ENCODE measurements at places on chromosomes 11 and 22.
A peak's percentile ranks its signal among the peaks of the same experiment; 100 is the strongest.

- no peak for DNase-seq
Measured at GRCh38 chr11:32905028-32905667, 12.5 kb downstream of the QSER1 start.

GRCh38 chr11:18312012-18312411 is 9.9 kb downstream of the HPS5 start:
- DNase-seq = no peak

DNA sequence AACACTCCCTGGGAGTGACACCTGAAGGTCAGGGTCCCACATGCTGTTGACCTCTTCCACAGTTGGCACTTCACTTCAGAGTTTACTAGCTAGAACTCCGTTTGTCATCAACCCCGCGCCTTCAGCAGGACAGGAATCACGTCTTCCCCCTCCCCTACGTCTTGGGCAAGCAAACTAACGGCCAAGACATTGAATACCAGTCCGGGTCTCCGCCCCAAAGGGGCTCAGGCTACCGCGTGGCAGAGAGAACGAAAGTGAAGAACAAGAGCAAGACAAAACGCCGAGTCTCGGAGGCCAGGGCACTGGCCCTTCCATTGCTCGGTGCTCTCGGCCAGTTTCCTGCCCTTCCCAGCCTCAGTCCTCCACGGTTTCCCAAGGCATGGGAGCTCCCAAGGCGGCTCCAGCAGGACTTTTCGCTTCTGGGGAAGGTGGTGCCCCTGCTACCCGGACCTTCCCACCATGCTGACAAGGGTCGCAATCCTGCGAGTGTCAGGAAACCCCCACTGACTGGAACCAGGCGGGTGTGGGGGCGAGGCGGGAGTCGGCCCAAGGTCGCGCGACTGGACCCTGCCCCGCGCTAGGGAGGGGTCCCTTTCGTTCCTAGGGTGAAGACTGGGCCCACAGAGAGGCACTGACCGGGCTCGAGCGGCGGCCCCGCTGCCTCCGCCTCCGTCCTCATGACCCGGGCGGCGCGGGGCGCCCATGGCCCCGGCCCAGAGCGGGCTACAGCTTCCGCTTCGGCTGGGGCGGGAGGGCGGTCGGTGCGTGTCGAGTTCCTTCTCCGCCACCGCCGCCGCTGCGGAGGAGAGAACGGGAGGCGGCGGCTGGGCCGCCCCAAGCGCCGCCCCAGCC is at the start of gene GUCD1:
TSS of gene GUCD1 (minus strand) at position 826 of the 852 bp plus-strand sequence. CDS start at position 679, 147 bp downstream.
- peak; percentile 8 for DNase-seq

DNA sequence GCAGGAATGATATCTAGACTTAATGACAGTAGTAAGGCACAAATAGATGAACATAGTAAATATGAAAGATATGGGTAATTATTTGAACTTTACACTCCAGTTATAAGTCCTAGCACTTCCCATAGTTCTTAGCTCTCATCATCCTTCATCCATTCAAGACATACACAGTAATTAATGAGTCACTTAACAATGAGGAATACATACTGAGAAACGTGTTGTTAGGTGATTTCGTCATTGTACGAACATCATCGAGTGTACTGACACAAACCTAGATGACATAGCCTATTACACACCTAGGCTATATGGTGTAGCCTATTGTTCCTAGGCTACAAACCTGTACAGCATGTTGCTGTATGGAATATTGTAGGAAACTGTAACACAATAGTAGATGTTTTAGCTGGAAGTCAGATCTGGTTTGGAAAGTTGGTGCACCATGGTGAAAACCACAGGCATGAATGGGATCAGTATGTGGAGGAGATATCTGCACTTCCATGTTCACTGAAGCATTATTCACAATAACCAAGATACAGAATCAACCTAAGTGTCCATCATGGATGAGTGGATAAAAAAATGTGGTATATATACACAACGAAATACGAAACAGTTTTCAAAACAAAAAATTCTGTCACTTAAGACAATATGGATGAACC is 229.9 kb upstream of the PITPNB start:
- no peak for DNase-seq

GRCh38 chr22:32746732-32747131 is 54.8 kb upstream of the TIMP3 start:
- no peak for DNase-seq

GRCh38 chr11:16834384-16834783 is 95.9 kb downstream of the C11orf58 start:
- DNase-seq = no peak

DNA sequence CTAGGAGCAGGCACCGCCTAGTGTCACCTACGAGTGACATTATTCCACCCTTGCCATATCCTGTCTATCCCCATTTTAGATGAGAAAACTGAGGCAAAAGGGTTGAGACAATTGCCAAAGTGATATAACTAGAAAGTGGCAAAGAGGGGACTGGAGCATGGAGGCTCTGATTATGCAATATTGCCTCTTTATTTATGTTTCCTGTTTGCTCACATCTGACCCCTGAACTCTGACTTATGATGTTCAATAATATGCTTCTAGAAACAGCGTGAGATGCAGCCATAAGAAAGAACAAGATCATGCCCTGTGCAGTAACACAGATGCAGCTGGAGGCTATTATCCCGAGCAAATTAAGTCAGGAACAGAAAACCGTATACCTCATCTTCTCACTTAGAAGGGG is 7.7 kb downstream of the ELF5 start:
- DNase-seq = no peak

DNA sequence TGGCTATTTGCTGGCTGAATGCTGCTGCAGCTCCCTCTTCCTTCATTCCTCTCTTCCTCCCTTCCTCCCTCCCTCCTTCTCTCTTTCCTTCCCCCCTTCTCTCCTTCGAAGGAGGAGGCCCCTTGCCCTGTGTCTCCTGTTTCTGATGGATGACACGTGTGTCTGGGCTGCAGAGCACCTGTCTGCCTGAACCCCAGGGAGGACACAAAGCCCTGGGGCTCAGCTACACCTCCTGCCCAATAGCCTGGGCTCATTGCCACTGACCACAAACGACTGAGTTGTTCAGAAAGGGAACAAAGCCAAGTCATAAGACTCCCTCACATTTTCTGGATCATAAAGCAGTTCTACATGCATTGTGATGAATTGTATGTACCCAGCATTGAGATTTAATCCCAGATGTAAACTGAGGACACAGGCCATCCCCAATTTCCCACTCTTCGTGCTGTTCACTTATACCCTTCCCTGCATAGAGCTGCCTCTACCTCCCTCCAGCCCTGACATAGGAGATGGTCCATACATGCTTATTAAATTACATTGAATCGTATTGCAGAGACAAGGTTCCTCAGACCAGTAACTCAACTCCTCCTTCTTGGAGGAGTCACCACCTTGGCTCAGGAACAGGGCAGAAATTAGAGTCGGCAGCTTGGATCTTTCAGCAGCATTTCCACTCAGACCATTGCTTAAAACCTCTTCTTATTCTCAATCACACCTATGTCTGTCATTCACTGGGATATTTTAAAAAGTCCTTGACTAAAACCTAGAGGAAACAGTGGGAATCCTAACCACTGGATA is 1.2 kb downstream of the CSRP3 start:
- DNase-seq = no peak

DNA sequence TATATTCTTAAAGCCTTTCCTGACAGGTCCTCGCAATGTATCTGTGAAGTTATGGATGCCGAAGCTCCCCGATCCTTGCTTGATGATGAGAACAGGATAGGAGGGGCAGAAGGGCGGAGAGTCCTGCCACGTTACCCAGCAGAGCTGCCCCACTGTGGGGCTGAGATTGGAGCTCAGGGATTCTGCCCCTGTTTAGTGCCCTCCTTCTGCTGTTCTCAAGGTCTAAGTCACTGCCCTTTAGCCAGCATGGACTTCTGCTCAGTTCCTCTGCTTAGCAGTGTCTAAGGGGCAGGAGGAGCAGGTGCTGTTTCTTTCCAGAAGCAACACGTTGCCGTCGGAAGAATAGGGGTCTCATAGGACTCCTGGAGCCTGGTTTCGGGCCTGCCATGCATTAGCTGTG is 164.2 kb upstream of the B3GAT1 start:
- no peak for DNase-seq

DNA sequence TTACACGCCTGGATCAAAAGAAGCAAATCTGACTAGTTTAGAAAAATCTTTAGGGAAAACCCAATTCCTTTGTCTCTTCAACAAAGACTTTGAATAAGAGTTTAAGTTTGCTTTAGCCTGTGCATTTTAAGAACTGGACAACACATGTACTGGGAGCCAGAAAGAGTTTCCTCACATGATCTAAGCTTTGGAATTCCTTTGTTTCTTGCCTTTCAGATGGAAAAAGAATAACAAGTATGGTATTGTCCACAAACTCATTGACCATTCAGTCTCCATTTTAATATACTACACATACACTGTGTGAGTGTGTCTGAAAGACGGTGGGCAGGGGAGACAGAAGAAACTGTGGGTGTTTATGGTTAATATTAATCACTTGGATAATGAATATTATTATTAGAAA is 205.6 kb downstream of the MAML2 start:
- DNase-seq = no peak

DNA sequence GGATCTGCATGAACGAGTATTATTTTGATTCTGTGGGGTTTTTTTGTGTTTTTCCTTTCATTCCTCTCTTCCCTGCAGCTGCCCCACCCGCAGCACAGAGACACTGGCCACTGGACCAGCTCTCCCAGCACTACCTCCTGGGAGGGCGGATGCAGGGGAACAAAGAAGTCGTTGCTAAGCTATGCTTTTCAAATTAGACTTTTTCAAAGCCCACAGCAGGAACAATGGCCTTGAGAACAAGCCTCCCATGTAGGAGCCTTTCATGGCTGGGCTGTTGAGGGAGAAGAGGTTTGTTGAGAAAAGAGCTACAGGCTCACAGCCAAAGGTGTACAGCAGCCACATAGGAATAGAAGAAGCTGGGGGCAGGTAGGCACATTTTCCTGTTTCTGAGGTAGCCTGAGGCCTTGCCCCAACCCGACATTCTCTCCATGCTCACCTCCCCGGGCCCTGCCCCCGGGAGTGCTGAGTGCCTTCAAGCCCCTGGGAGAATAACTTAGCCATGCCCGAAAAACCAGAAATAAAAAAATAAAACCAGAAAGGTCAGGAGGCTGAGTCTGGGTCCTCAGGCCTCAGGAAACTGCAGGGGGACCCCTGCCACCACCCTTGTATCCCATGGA is 20.5 kb upstream of the SYT12 start:
- DNase-seq = no peak

DNA sequence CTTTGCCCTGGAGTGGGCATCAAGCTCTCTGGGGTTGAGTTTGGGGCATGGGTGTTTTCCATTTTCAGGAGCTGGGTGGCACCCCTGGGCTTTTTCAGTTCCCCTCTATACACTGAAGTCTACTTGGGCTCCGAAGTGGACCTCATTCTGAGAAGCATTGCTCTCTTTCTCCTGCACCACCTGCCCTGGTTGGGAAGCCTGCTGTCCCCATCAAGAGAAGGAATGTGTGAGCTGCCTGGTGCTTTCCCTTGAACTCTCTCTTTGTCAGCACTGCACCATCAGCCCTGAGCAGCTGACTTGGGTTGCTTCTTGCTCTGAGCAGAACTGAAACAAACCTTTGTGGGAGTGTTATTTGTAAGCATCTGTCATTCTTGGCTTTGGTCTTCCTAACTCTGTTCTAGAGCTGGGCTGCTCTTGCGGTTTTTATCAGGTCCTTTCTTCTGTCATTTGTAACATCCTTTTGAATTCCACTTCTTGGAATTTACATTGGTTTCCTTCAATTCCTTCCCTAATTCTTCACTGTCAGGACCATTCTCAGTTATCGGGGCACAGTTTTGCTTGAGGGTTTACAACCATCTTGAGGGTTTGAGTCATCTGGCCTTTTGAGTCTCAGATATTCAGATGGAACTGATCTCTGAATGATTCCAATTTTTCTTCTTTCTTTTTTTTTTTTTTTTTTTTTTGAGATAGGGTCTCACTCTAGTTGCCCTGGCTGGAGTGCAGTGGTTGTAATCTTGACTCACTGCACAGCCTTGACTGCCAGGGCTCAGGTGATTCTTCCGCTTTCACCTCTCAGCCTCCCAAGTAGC is 20.5 kb downstream of the UBE2L3 start:
- DNase-seq = peak; percentile 37

GRCh38 chr11:34068111-34068510 is 16.6 kb downstream of the CAPRIN1 start:
- no peak for DNase-seq

- DNase-seq = no peak
Measured at GRCh38 chr22:46923394-46923793, 160.9 kb downstream of the TBC1D22A start.

DNA sequence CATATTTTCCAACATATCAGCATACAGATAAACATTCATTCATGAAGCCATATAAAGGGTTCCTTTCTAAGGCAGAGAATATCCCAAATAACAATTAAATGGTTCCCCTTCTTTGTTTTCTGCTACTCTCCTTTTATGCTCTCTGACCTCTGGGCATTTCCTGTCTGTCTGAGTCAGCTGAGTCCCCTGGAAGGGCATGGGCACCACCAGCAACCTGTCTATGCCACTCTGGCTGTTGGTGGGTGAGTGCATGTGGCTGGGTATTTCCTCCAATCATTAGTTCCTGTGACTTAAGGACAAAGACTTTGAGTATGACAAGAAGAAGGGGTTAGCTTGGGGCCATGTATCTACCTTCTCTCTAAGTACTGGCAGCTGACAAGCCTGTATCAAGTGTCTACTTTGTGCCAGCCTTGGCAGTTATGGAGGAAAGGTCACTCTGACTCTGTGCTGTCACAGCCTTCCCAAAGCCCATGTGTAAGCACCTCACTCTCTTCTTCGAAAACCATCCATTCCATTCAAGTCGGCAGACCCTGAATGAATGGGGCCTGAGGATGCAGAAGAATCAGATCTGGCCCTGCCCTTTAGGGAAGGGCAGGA is 86.3 kb upstream of the PHOX2A start:
- DNase-seq = no peak

GRCh38 chr22:19902245-19902715 is 39.3 kb upstream of the COMT start:
- no peak for DNase-seq

DNA sequence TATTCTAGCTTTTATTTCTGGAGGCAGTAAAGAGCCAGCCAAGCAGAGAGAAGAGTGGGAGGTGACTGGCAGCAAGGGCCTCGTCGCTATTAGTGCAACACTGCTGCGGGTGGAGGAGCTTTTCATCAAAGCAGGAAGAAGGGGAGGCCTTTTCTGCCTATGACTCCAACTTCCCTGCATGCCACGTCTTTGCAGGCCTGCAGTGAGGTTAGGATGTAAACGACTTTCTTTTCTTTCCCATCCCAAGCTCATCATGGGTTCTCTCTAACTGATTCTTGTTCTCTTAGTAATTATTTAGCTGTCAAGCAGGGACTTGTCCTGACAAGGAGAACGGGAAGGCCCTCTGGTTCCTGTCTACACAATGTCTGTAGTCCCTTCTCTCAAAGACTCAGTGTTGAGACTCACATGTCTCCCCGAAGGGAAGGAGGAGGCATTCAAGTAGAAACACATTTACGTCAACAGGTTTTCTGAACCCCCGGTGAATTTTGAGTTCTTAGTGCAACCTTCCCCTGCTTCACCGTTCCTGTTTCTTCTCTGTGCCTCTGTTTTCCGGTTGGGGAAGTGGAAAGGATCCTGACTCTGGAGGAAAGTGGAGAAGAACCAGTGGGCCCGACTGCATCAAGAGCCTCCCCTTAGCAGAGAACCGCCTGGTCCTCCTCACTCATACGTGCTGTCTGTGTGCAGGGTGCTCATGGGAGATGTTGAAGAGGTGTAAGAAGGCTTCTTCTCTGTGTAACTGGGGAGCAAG is 56.9 kb downstream of the PACS1 start:
- DNase-seq = peak; percentile 51

GRCh38 chr22:26547426-26547825 is 35.2 kb upstream of the TFIP11 start:
- peak; percentile 26 for DNase-seq

- DNase-seq = no peak
Measured at GRCh38 chr22:30033137-30033536, 47.1 kb upstream of the HORMAD2 start.

Measured in stimulated activated CD8-positive, alpha-beta memory T cell treated with anti-CD3 and anti-CD28 coated beads, Interleukin-15, amount 100 ng/mL, for 48 hours (primary cell).